ENCODE measurements at places on chromosomes 5 and 9.

DNA sequence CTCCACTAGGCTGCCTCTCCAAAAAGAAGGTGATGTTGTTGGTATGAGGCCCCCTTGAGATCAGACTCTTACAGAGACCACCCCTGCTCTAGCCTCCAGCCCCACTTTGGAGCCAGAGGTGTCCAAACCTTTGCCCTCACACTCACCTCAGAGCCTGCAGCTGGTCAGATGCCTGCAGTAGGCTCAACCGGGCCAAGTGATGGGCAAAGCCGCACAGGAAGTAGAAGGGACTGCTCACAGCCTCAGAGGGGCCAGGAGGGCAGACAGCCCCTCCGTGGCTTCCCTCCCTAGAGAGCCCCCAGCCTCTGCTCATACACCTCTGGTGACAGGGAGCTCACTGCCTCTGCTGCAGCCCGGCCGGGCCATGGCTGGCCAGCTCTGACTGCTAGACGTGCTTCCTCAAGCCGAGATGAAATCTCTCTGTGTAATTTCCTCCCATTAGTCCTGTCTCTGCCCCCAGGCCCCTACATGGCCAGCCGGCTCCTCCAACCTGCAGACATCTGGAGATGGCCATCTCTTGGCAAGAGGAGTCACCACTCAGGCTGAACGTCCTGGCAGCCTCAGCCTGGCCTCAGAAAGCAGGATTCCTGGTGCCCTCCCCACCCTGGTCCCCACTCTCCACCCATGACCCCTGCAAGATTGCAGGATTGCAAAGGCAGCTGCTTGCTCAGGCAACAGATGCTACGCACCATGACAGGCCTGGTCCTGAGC is 7.3 kb upstream of the TCF7 start:
- no peak for DNase-seq

DNA sequence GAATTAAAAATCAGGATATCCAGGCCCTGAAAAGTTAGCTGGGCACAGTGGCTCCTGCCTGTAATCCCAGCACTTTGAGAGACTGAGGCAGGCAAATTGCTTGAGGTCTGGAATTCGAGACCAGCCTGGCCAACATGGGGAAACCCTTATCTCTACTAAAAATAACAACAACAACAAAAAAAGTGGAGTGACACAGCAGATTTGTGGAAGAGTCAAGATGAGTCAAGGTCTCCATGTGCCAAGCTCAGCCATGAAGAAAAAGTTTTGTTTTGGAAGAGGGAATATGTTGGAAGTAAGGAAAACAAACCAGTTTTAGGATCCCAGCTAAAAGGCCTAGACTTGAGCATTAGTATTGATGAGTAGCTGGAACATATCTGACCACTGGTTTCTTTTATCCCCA is 14.7 kb downstream of the LRRC70 start:
- no peak for DNase-seq

GRCh38 chr9:33455945-33456344 is 8.6 kb upstream of the AQP3 start:
- DNase-seq, result no peak

GRCh38 chr5:56100439-56101176 is 105.8 kb upstream of the IL6ST start:
- no peak for DNase-seq

GRCh38 chr9:14062586-14063221 is 251.2 kb downstream of the NFIB start:
- DNase-seq, result no peak

DNA sequence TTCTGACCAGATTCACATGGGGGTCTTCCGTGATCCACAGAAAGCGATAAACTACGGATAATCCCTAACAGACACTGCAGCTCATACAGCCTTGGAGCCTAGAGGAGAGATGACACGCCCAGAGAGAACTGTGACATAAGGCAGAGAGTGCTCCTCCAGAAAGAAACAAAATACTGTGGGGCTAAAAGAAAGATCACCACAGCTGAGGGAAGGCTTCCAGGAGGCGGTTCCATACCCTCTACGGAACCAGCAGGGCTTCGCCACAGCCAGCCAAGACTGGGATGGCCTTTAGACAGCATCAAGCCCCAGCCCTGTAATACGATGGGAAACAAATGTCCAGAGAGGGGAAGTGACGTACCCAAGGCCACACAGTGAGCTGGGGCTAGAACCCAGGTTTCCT is 19.3 kb downstream of the GPX3 start:
- no peak for DNase-seq

- DNase-seq, result no peak
Measured at GRCh38 chr9:33381231-33381791, 21.1 kb downstream of the AQP7 start.

DNA sequence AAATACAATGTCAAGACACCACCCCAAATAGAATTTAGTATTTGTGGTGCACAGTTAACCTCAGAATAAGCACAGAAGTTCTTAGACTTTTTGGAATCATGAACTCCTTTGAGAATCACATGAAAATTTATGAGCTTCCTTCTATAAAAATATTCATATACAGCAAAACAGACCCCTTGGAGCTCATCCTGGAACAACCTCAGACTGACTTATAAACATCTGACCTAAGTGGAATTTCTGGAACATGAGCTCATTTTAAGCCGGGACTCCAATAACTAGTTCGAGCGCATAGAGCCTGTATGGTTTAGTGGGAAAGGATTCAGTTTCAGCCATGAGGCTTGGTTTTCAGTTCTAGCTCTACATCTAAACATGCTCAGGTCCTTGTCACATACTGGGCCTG is 192.3 kb downstream of the DEPDC1B start:
- DNase-seq, result no peak

DNA sequence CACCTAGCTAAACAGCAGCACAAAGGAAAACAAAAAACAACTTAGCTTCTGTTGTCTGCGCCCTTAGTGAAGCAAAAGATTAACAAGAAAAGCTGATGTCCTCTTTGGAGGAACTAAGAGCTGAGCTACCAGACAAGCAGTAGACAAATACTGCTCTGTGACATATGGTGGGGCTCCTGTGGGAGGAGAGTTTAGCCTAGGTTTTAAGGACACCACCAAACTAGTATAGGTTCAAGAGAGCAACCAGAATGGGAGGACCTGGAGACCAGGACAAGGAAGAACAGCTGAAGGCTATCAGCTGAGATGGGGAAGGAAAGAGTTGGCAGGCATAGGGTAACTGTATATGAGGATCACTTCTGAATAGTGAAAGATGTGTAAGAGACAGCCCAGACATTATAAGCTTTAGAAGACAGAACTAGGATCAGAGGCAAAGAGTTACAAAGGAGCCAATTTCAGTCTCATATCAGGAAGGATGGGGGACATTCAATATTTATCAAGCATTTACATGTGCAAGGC is 27.2 kb downstream of the FBXW2 start:
- no peak for DNase-seq

- no peak for DNase-seq
Measured at GRCh38 chr9:27595733-27596132, 22.5 kb upstream of the C9orf72 start.

- DNase-seq, result no peak
Measured at GRCh38 chr9:128216781-128217553, 13.8 kb downstream of the DNM1 start.

DNA sequence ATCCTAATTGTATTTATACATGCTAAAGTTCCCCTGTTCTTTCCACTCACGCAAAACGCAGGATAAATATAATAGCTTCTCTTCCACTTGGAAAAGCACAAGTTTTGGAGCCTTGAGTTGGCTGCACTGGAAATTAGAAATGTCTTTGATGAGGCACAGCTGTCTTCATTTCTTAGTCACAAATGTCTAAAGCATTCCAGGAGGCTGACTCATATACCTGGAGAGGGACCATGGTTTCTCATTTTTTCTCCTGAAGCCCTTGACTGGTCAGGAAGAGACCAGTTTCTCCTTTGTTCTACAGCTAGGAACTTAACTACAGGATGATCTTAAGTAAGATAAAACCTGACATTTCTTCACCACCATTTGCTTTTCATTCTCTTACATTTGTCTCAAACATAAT is 16.2 kb downstream of the MTX3 start:
- DNase-seq, result no peak

DNA sequence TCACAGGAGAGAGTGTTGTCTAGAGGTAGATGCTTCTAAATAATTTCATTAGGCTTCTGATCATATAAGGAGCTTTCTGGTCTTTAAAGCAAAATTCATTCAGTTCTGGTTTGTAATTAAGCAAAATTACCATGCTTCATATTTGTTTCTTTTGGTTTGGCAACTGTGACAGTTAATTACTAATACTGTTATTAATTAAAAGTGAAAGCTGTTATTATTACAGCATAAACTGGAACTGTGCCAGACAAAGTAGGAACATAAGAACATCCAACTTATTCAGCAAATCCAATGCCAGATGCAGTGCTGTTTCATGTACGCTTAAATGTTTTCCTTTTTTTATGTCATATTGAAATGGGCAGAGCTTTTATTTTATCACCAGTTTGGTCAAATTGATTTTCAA is 70.4 kb upstream of the DAB2 start:
- no peak for DNase-seq

DNA sequence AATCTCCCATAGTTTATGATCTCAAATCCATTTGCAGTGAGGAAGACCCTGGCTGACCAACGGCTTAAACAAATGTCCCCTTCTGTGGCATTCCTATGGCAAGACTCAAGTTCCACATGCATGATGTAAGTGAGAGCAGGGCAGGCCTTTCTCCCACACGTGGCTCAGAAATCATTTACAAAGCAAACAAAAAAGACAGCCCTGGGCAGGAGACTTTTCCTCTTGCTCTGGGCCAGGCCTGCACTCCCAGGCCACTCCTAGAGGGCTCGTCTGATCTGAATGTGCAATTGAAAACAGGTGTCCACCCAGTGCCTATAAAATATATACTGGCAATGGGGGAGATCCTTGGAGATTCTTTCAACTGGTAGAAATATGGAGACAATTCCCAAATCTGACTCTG is 123.1 kb downstream of the DMRT2 start:
- no peak for DNase-seq

DNA sequence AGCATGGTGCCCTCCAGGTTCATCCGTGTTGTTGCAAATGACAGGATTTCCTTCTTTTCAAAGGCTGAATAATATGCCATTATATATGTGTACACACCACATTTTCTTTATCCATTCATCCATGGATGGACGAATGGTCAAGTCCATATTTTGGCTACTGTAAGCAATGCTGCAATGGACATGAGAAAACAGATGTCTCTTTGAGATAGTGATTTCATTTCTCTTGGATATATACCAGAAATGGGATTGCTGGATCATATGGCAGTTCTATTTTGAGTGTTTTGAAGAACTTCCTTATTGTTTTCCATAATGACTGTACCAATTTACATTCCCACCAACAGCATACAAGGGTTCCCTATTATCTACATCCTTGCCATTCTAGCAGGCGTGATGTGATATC is 67.9 kb downstream of the TEK start:
- no peak for DNase-seq

DNA sequence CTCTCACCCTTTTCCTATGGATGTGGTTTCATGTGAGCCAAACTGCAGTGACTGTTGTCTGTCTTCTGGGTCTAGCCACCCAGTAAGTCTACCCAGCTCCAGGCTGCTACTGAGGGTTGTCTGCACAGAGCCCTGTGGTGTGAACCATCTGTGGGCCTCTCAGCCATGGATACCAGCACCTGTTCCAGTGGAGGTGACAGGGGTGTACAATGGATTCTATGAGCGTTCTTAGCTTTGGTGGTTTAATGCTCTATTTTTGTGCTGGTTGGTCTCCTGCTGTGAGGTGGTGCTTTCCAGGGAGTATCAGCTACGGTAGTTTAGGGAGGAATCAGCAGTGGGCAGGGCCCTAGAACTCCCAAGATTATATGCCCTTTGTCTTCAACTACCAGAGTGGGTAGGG is 186.7 kb downstream of the NR2F1-AS1 start:
- no peak for DNase-seq

GRCh38 chr5:73544429-73545402 is 20.7 kb downstream of the ANKRA2 start:
- DNase-seq, result no peak

GRCh38 chr5:140106101-140106500 is 7.8 kb upstream of the PURA start:
- DNase-seq, result no peak

DNA sequence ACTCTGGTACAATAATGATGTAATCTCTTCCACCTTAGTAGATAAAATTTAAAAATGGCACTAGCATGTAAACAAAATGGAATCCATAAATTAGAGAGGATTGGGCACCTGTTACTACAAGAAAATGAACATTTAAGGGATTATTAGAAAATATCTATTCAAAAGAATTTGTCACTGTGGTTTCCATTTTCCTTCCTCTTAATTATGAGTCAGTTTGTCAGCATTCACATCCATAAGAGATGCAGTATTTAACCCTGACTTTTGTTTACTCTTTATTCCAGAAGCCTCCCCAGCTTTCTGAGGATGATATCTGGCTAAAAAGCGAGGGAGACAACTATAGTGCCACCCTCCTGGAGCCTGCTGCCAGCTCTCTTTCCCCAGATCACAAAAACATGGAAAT is 72.1 kb downstream of the C9orf152 start:
- DNase-seq, result no peak

DNA sequence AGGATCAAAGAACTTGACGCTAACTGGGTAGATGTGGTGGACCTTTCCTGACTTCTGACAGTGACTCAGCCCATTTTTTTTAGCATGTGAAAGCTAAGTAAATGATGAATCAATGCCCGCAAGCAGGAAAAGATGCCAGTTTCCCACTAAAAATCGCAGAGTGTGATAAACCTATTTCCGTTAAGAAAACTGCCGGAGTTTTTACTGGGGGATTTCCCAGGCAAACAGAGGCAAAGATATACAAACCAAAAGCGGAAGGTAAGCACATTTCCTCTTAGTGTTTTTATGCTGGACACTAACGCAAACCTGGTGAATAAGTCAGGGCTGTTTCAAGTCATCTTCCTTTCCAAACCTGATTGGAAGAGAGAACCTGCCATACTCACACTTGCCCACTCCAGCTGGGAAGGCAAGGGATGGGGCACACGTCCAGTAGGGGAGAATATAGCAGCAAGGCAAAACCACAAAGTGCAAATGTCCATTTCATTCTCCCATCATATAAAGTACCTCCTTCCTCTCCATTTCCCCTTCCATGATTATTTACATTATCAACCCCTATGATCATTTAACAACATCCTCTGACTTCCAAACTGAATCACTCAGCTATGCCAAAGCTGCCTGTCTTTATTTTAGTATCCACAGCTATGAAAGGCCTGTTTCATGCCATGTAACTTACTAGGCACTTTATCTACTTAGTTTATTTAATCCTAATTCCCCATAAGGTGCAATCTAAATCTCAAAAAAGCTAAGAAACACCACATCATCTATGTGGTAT is 349.7 kb upstream of the RFX3 start:
- DNase-seq, result no peak

GRCh38 chr9:105007143-105007542 is 79.2 kb upstream of the ABCA1 start:
- DNase-seq, result no peak

- no peak for DNase-seq
Measured at GRCh38 chr9:112283582-112284253, 49.7 kb downstream of the PTBP3 start.

GRCh38 chr9:78928625-78929405 is 631.9 kb downstream of the PSAT1 start:
- DNase-seq, result no peak

GRCh38 chr5:87359106-87359505 is 53.6 kb downstream of the CCNH start:
- DNase-seq, result no peak
